Left cardiac atrium (tissue), 4 donors: ENCODE measurements at places on chromosomes 3 and 15. TPM values are rescaled to one million over a fixed set of nuclear protein-coding genes. Genes with fewer than 3 reads are reported as not detected.

Gene TERC
- 1.7 TPM for total RNA-seq

DNA sequence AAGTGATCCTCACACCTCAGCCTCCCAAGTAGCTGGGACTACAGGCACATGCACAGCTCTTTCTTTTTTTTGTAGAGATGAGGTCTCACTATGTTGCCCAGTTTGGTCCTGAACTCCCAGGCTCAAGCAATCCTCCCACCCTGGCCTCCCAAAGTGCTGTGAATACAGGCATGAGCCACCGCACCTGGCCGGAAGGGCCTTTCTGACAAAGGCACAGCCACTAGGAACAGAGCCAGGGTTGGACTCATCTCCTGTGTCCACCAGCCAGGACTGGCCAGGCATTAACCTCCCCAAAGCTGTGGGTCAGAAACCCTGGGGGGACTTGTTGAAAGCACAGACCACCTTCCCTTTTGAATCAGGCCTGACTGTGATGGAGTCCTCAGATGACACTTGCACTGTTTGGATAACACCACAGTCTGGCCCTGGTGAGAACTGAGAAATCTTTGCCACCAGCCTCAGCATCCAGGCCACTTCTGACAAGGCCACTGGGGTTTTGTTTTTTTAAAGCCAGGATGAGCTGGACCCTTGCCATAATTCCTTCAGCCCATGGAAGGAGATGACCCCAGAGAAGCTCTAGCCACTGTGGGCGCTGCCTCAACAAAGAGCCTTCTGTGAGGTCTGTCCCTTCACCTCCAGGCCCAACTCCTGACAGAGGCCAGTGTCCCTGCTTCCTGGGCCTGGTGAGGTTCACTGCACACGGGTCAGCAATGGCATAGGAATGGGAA lies 4.8 kb downstream of the TKT start:
- no peak for DNase-seq

DNA sequence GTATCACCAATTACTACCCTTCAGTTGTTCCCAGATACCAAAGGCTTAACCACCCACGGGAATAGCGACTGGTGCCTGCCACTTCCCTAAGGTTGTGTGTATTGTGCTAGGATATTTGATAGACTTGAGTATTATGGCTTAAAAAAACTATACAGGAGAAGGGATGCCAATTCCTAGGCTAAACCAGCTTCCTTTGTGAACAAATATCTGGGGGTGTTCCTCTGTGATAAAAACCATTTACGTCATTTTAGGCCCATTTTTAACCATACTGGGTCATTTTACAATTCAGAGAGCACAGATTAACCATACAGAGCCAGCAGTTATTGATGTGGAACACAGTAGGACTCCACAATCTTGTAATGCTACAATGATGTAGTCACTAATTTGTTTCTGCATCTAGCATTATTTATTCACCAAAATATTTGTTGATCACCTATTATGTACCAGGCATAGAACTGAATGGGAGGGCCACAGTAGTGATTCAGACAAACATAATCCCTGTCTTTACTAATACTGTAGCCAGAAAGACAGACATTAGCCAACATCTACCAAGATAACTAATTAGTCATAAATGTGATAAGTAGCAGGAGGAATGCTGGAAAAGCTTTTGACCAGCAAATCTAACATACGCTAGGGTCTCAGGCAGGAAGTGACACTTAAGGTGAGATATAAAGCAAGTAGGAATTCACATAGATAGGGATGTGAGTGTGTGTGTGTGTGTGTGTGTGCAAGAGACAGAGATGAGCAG lies 184.8 kb downstream of the MECOM start:
- DNase-seq: no peak

- DNase-seq: peak; percentile 89
Observed at GRCh38 chr3:13518516-13518953, 30.4 kb upstream of the FBLN2 start.

GRCh38 chr3:196149831-196150301 lies 61.3 kb downstream of the ZDHHC19 start:
- DNase-seq: no peak

- DNase-seq: no peak
Observed at GRCh38 chr3:124411728-124412127, 318.5 kb upstream of the UMPS start.

GRCh38 chr15:98217356-98217755 lies 256.9 kb downstream of the ARRDC4 start:
- no peak for DNase-seq

DNA sequence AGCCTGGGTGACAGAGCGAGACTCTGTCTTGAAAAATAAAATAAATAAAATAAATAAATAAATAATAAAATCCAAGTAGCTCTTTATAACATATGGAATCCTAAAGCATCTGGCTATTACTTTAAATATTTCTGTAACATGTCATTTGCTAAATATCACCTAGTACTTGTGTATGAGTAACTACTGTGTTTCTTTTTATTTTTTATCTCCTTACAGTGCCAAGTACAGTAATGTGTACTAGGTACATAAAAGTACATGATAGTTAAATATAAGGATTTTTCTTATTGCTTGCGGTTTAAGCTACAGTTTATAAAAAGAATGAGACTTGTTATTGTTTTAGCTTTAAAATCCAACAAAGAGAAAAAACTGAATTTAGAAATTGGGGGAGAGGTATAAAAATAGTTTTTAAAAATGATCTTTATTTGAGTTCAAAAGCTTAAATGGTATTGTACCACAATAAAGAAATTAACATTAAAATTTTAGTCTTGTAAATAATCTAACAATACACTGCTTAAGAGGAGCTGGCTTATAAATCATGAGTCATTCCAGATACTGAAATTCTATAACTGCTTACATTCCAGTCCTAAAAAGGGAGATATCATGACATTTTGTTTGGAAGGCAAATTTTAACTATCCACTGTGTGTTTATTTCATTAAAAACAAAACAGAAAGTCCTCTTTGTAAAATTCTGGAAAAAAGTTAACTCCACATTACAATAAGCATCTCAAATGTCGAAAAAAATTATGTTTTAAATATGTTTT lies 73.1 kb downstream of the FGF7 start:
- DNase-seq: no peak

DNA sequence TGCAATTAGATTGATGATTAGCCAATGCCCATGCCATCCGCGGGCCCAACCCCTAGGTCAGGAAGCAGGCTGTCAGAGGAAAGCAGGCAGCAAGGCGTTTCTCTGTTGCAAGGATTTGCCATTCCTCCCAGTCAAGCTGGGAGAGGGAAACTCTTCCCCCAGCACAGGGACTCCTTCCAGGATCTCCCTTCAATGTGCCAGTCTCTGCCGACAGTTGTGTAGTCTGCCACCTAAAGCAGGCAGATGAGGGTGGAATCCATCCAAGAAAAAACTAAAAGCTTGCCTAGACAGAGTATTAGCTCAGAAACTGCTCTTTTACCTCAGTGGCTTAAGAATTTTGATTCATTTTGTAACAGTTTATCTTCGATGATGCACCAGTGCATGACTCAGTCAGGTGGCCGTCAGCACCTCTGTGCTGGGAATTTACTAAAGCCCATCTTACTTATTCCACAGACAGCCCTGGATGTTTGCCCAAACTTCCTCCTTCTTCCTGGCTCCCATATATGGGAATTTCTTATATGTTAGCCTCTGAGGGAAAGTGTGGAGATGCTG lies 501.5 kb upstream of the THBS1 start:
- no peak for DNase-seq

DNA sequence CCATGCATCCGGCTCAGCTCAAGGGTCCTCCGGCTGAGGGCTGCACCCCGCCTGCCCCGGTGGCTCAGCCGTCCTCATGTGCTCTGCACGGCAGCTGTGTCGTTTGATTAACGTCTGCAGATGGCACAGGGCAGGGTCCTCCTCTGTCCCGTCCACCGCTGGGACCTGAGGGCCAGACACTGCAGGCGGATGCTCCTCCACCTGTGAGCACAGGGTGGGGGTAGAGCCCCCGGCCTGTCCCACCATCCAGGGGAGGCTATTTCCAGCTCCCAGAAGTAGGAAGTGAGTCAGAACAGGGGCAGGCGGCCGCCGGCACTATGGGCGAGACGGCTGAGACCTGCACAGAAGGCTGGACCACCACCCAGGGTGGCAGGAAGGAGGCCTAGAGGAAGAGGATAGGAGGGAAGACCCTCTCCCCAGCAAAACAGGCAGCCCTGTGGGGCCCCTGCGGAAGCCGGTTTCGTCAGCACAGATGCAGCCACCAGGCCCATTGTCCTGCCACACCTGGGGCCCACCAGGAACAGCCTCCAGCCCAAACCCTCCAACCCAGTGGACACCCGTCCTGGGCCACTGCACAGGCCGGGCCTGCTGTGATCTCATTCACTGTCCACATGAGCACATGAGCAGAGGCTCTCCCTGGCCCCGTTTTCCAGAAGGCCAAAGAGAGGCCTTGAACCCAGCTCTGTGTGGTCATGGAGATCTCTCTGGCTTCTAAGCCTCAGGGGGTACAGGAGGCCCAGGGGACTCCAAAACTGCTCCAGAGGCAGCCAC lies 12.6 kb upstream of the PLXND1 start:
- no peak for DNase-seq

DNA sequence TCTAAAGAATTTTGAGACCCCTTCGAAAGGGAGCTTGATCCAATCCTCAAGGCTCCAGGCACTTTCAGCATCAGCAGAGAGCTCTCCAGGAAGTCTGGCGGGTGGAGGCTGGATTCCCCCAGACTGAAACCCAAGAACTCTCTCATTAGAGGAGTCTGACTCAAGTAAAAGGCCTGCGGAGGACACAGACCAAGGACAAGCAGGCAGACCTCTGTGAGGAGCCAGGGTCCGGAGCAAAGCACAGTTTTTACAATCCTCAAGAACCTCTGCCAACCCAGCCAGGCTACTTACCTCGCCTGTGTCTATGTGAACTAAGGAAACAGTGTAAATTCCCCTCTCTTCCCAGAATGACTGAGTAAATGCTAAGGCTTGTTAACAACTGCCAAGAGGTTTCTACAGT lies 86.2 kb downstream of the FBN1 start:
- DNase-seq: peak; percentile 36
